ENCODE measurements at places on chromosomes 1 and 21. TPM values are rescaled to one million over a fixed set of nuclear protein-coding genes. Genes with fewer than 3 reads are reported as not detected.
A peak's percentile ranks its signal among the peaks of the same experiment; 100 is the strongest.

- H3K4me1 ChIP-seq = peaks cover 6% of the 10 kb centered on the region
- H3K4me3 ChIP-seq = no peak overlapping the region
- H3K36me3 ChIP-seq = peaks cover 4% of the 10 kb centered on the region
- no peak for DNase-seq
Measured at GRCh38 chr21:39489380-39489924, 37.7 kb downstream of the SH3BGR start.

DNA sequence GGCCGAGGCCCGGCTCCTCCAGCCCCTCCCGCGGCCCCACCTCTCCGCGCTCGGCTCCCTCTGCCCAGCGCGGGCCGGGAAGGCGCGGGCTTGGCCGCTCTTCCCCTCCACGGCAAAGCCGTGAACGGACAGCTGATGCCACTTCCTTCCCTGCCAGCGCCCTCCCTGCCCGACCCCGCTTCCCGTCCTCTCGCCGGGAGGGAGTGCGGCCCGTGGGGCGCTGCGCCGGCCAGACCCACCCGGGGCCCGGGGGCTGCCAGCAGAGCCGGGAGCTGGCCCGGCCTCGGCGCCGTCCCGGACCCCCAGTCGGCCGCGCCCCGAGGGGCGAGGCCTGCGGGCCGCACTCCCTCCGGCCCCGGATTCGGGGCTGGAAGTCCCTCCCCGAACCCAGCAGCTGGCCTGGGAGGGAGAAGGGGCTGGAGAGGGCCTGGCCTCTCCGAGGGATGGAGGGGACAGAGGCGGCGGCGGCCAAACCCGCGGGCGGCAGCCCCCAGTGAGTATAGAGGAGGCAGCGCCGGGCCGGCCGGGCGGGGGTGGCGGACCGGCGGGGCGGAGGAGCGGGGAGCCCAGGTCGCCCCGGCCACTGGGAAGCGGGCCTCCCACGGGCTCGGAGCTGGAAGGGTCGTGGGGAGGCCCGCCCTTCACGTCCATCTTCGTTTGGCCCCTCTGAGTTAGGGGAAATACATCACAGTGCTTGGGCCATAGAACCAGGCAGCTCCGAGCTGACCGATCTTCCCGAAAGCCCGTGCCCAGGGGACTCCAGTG is at the start of gene KIAA1614:
Gene KIAA1614 (plus strand): TSS at position 97 of the 765 bp plus-strand sequence. CDS start 347 bp downstream, at position 444.
- peak; percentile 54 for DNase-seq
- peak within 1 kb of the TSS; percentile 90 for H3K27ac ChIP-seq
- H3K27me3 ChIP-seq = no peaks in the 10 kb centered on the region
- peaks cover 13% of the 10 kb centered on the region for H3K36me3 ChIP-seq
- H3K4me3 ChIP-seq = peak within 1 kb of the TSS; percentile 80

Gene ATP6V1G3
- total RNA-seq = not detected

GRCh38 chr1:59565611-59566410 is 248.9 kb upstream of the HOOK1 start:
- H3K36me3 ChIP-seq = no peaks in the 10 kb centered on the region
- H3K4me1 ChIP-seq = no peaks in the 10 kb centered on the region
- DNase-seq = no peak
- no peaks in the 10 kb centered on the region for H3K27me3 ChIP-seq
- peak overlapping the region; percentile 45 for H3K27ac ChIP-seq

Gene FAM110D
- 3.1 TPM for total RNA-seq

GRCh38 chr1:100438789-100439188 is 86.5 kb downstream of the CDC14A start:
- H3K4me1 ChIP-seq = peaks cover 29% of the 10 kb centered on the region
- no peak overlapping the region for H3K4me3 ChIP-seq
- no peaks in the 10 kb centered on the region for H3K36me3 ChIP-seq

DNA sequence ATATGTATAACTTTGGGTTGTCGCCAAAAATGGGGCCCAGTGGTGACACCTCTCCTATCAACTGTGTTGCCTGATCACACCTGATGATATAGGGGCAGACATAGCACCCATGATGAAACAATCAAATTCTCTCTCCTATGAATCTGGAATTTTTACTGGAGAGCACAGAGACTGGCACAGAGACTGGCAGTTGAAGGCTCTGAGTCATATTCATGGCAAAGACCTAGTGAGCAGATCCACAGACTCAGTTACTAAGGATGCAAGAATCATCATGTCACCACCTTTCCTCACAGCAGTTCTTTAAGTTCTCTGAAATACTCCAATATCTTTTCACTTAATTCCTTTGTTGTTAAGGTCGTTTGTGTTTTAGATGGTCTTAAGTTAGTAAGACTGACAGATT is 60.0 kb downstream of the APCS start:
- H3K27ac ChIP-seq = no peak overlapping the region
- H3K4me3 ChIP-seq = no peak overlapping the region
- H3K27me3 ChIP-seq = no peaks in the 10 kb centered on the region
- DNase-seq = no peak
- H3K4me1 ChIP-seq = no peaks in the 10 kb centered on the region

DNA sequence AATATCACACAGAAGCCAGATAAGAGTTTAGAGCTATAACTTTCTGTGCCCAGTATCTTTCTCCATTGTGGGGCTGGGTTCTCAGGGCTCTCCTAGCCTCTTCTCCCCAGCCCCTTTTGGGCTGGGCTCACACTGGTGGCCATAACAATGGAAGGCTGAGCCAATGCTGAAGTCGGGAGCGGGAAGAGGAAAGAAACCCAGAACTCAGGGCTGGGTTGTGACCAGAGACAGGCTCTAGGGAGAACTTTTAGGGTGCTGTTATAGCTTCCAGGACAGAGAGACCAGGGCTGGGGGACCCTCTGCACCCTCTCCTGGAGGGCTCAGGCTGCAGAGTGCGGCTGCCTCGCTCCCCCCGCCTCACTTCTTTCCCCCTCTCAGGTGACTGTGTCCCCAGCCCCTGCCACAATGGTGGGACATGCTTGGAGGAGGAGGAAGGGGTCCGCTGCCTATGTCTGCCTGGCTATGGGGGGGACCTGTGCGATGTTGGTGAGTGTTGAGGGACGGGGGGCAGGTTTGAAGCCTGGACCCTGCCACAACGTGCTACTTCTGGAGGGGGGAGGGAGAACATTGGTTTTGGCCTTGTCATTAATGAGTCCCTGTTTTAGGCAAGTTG is 14.1 kb downstream of the BCAN start:
- no peaks in the 10 kb centered on the region for H3K36me3 ChIP-seq
- H3K4me1 ChIP-seq = peaks cover 40% of the 10 kb centered on the region
- no peak overlapping the region for H3K4me3 ChIP-seq
- H3K27me3 ChIP-seq = peaks cover 66% of the 10 kb centered on the region

DNA sequence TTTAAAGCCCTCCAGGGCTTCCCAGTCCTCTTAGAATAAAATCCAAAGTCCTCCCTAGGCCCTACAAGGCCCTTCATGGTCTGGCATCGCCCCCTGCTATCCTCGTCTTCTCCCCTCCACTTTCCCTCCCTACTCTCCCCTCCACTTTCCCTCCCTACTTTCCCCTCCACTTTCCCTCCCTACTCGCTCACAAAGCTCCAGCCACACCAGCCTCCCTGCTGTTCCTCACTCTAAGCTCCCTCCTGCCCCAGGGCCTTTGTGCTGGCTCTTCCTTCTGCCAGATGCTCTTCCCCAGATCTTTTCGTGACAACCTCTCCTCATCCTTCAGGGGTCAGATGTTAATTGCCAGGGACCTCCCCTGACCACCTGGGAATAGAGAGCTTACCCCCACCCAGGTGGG is 12.8 kb downstream of the ARHGEF19 start:
- H3K4me3 ChIP-seq = no peak overlapping the region
- H3K4me1 ChIP-seq = no peaks in the 10 kb centered on the region
- H3K27ac ChIP-seq = no peak overlapping the region
- H3K36me3 ChIP-seq = peaks cover 5% of the 10 kb centered on the region
- no peak for DNase-seq

DNA sequence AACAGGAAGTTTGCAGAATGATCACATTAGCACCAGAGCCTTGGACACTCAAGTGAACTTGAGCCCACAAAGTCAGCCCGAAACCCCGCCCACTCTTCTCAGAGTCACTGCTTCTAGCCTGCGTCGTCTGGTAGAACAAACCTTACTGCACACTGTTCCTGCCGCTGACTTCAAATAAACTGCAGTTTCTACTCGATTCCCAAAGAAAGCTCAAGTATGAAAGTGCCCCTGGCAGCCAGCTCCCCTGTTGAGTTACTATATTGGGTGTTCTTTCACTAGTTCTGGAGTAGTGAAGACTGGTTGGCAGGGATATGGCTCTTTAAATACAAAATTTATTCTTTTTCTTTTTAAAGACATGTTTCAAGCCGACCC is 164.7 kb downstream of the GALNT2 start:
- no peaks in the 10 kb centered on the region for H3K36me3 ChIP-seq
- peak; percentile 67 for DNase-seq
- H3K4me3 ChIP-seq = peak overlapping the region; percentile 41
- no peaks in the 10 kb centered on the region for H3K27me3 ChIP-seq
- H3K27ac ChIP-seq = peak overlapping the region; percentile 67
- peaks cover 42% of the 10 kb centered on the region for H3K4me1 ChIP-seq

Gene FAM163A
- total RNA-seq = 0.16 TPM

- no peaks in the 10 kb centered on the region for H3K36me3 ChIP-seq
- peak overlapping the region; percentile 34 for H3K27ac ChIP-seq
- DNase-seq = no peak
Measured at GRCh38 chr1:237444120-237444790, 402.3 kb downstream of the RYR2 start.

Gene MIXL1
- total RNA-seq = not detected

DNA sequence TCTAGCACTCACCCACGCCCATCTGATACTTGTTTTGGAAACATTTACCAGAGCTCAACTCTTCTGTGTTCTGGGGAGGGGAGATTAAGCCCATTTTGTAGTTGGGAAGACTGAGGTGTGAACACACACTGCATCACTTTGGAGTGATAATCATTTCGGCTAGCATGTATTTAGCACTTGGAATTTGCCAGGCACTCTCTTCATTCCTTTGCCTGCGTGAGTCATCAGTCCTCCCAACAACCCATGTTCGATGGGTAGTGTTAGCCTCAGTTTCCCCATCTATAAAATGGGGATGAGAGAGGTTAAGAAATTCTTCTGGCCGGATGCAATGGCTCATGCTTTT is 182.8 kb upstream of the TMEM51 start:
- H3K27ac ChIP-seq = no peak overlapping the region
- no peaks in the 10 kb centered on the region for H3K36me3 ChIP-seq
- DNase-seq = no peak
- H3K4me3 ChIP-seq = no peak overlapping the region
- H3K4me1 ChIP-seq = peaks cover 45% of the 10 kb centered on the region
- no peaks in the 10 kb centered on the region for H3K27me3 ChIP-seq

Gene MCOLN3
- 0.44 TPM for total RNA-seq

Gene SIPA1L2
- total RNA-seq = 127 TPM

Gene RIPK4
- total RNA-seq = 0.11 TPM

- no peak for DNase-seq
- H3K27me3 ChIP-seq = no peaks in the 10 kb centered on the region
- peak overlapping the region; percentile 61 for H3K27ac ChIP-seq
- peaks cover 37% of the 10 kb centered on the region for H3K4me1 ChIP-seq
Measured at GRCh38 chr1:87149241-87150041, 179.2 kb upstream of the LMO4 start.

DNA sequence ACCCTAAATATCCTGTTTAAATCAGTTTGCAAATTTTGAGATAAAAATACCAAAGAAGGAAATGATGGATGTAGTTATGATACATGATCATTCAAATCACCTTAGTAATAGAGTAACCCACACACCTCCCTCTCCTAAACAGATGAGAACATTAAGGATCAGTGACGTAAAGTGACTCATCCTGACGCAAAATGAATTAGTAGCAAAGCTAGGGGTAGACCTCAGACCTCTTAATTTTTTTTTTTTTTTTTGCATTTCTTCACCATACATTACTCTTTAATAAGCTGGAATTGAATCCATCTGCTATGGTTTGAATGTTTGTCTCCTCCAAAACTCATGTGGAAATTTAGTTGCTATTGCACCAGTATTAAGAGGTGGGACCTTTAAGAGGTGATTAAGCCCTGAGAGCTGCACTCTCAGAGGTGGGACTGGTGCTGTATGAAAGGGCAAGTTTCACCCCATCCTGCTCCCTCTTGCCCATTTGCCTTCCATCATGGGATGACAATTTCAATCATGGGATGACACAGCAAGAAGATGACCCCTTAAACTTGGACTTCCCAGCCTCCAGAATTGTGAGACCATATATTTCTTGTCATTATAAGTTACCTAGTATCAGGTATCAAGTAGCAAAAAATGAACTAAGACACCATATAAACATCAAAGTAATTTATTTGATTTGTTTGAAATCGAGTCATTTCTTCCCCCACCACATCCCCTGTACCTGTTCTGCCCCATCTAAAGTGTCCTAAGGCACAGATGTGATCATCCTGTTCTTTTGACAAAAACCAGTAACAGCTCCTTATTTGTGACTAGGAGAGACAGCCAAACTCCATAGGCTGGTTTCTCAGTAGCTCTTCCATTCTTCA is 114.6 kb upstream of the DUSP10 start:
- no peak overlapping the region for H3K4me3 ChIP-seq
- no peak for DNase-seq
- H3K36me3 ChIP-seq = no peaks in the 10 kb centered on the region
- H3K27me3 ChIP-seq = no peaks in the 10 kb centered on the region
- H3K4me1 ChIP-seq = no peaks in the 10 kb centered on the region
- H3K27ac ChIP-seq = no peak overlapping the region

- H3K36me3 ChIP-seq = no peaks in the 10 kb centered on the region
- no peaks in the 10 kb centered on the region for H3K4me1 ChIP-seq
- no peaks in the 10 kb centered on the region for H3K27me3 ChIP-seq
- H3K4me3 ChIP-seq = no peak overlapping the region
- no peak overlapping the region for H3K27ac ChIP-seq
Measured at GRCh38 chr1:245715970-245716369, 561.2 kb downstream of the KIF26B start.

DNA sequence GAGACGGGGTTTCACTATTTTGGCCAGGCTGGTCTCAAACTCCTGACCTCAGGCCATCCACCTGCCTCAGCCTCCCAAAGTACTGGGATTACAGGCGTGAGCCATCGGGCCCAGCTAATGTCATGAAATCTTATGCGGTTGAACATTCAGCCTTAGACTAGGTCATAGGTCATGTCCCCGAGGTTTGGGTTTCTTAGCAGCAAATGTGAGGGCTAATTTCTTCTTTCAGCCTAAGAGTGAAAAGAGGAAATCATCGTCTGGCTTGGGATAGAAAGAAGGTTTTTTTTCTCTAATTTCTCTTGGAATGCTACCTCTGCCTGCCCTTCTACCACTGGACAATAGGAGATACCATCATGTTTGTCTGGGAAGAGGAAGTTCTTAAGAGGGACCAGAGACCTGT is 18.0 kb upstream of the PIK3CD start:
- H3K4me1 ChIP-seq = no peaks in the 10 kb centered on the region
- no peak overlapping the region for H3K27ac ChIP-seq
- DNase-seq = no peak
- H3K4me3 ChIP-seq = no peak overlapping the region
- no peaks in the 10 kb centered on the region for H3K36me3 ChIP-seq

Gene GBP6
- total RNA-seq = 0.08 TPM

- H3K4me1 ChIP-seq = peaks cover 10% of the 10 kb centered on the region
- peaks cover 75% of the 10 kb centered on the region for H3K27me3 ChIP-seq
- no peak overlapping the region for H3K27ac ChIP-seq
- H3K36me3 ChIP-seq = no peaks in the 10 kb centered on the region
Measured at GRCh38 chr1:4708840-4709507, 54.6 kb downstream of the AJAP1 start.

Gene GCSAML
- total RNA-seq = 0.19 TPM

DNA sequence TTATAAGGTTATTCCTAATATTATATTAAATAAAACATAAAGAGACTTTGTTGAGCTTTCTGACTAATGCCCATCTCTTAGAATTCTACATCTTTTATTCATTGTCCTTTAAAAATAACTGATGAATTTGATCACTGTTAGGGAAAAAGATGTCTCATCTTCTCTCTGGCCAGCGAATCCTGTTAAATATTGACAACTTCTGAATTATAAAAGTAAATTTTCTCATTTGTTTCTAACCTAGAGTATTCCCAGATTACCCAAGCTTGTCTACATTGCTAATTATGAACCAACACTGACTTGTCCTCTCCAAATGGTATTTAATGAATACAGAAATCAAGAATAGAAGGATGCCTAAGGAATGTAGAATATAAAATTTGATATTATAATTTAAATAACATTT is 24.8 kb upstream of the KCTD3 start:
- DNase-seq = no peak
- no peak overlapping the region for H3K27ac ChIP-seq
- no peaks in the 10 kb centered on the region for H3K36me3 ChIP-seq
- no peaks in the 10 kb centered on the region for H3K27me3 ChIP-seq

Data from left ventricle myocardium inferior (tissue), 1 donor.